ENCODE measurements at places on chromosomes 1 and 21. TPM values are rescaled to one million over a fixed set of nuclear protein-coding genes. Genes with fewer than 3 reads are reported as not detected.

KCNH1 gene
- 0.85 TPM for total RNA-seq

IGSF21 gene
- total RNA-seq: 0.85 TPM

CAPN9 gene
- 0.19 TPM for total RNA-seq

RCAN1 gene
- total RNA-seq: 37.9 TPM

MANEAL gene
- 1.5 TPM for total RNA-seq

KRTAP21-1 gene
- total RNA-seq: not detected

OR2T29 gene
- total RNA-seq: not detected

FCRL6 gene
- total RNA-seq: 0.33 TPM

LDLRAD1 gene
- not detected for total RNA-seq

GRCh38 chr1:27314169-27314568 is 7.8 kb upstream of the TMEM222 start:
- DNase-seq: no peak

- no peak for DNase-seq
Measured at GRCh38 chr1:175783126-175783722, 39.8 kb upstream of the TNR start.

DNA sequence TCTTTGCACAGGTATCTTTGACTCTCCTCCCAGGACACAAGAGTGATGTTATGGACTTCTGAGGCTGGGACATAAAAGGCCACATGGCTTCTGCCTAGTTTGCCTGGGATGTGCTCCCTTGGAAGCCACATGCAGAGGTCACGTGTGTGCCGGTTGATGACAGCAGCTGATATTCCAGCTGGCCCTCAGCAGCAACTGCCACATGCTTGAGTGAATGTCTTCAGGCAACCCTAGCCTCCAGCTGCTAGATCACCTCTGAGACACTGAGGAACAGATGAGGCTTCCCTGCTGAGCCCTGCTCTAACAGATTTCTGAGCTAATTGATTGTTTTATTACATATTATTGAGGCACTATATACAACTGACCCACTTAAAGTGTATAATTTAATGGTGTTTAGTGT is 11.6 kb upstream of the AKR7A3 start:
- DNase-seq: no peak

DNA sequence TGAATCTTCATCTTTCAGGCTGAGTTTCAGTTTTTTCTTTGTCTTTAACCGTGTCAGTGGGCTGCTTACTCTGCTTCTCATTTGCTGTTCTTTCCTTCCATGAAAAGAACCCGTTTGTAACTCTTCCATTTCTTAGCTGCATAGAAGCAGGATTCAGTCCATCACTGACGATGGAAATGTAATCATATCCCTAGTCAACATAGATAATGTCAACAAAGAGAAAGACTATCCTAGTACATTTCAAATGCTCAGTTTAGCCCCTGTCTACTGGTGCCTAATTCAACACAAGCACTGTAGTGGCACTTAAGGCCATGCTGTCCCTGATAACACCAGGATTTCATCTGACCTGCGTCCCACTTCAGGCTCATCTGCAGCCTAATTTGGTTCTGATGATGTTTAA is 376 bp downstream of the GBP1 start:
- DNase-seq: no peak

DNA sequence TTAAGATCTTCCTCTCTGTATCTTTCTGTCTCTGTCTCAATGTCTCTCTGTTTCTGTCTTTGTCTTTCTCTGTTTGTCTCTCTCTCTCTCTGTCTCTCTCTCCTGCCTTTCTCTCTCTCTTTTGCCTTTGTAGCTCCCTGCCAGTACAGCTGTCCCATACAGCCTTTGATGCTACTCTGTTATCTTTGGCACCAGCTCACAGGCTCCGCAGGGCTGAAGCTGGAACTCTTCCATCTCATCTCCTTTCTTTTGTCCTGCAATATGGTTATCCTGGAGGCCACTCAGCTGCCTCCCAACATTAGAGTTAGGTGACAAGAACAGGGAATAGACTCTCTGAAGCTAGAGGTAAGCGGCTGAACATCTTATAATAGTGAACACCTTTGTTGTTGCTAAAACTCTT is 354.3 kb upstream of the NEGR1 start:
- DNase-seq: no peak

- no peak for DNase-seq
Measured at GRCh38 chr1:16386454-16387113, 19.5 kb downstream of the SZRD1 start.

GRCh38 chr1:204990059-204990664 is 52.9 kb upstream of the CNTN2 start:
- DNase-seq: no peak

DNA sequence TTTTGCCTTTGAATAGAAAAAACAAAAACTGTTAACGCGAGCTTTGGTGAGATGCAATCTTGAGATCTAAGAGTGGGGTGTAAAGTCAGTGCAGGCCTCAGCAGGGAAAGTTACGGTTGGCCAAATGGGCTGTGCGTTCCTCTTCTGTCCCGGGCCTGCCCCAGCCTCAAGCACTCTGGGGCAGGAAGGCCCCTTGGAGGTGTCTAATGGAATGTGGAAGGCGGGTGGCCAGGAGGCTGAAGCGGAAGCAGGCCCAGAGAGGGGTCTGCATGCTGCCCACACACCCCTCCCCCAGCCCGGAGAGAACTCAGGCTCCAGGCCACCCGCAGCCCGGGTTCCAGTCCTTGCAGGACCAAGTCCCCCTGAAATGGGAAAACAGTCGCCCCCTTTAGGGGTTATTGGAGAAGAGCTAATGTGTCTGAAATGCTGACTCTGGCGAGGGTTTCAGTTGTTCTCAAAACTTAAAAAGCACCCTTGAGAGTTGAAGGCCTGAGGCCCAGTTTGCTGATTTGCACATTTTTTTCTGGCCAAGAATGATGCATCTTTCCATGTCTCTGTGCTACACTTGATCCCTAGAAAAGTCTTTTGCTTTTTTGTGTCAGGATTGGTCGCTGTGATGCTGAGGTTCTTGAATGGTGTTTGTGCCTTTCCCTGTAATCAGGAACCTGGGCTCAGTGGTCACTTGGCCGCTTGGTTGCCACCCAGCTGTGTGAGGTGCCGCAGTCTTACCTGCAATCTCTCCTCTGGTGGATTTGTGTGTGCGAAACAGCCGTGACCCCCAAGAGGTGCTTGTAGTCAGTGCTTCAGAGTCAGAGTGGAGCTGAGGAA is 2.0 kb downstream of the COL18A1 start:
- no peak for DNase-seq

DNA sequence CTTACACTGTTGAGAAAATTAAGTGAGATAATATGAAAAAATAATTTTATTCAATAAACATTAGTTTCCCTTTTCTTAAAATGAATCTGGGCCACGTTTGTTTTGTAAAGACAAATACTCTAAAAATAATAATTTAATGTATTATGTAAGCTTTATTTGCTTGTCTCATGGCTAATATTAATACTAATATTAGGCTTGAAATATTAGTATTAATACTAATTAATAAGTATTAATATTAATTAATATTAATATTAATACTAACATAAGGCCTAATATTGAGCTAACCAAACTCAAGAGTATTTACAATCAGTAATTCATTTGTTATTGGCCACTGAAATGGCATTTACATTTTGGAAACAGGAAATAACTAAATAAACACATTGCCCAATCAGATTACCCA is 280.1 kb upstream of the ESRRG start:
- DNase-seq: no peak

DNA sequence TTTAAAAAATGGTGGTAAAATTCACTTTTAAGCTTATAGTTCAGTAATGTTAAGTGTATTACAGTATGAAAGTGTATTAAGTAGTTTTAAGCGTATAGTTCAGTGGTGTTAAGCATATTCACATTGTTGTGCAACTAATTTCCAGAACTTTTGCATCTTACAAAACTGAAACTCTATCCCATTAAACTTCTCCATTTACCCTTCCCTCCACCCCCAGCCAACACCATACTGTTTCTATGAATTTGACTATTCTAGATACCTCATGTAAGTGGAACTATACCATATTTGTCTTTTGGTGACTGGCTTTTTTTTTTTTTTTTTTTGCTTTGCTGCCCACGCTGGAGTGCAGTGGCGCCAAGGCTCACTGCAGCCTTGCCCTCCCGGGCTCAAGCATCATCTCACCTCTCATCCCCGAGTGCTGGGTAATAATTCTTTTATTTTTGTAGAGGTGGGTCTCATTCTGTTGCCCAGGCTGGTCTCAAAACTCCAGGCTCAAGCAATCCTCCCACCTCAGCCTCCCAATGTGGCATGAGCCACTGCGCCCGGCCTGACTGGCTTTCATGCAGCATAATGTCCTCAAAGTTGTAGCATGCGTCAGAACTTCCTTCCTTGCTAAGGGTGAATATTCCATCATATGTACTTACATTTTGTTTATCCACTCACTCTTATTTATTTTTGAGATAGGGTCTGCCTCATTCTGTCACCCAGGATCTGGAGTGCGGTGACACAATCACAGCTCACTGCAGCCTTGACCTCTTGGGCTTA is 45.1 kb upstream of the BMP8B start:
- DNase-seq: no peak

DNA sequence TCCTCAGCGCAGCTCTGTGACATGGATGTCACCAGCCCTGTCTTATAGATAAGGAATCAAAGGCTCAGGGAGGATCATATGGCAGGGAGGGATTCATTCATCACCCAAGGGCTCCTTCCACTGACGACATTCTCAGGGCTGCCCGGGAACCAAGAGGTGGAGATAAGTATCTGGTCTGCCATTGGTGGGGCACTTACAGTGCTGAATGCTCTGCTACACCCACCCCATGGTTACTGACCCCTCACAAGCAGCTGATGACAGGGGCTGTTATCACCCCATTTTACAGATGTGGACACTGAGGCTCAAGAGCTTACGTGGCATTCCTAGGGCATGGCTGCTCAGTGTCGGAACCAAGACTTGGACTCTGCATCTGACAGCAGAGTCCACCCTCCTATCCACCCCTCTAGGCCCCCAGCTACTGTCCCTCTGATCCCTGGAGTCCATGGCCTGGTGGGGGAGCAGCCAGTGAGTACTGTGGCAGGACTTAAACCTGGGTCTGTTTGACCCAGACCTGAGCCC is 155.1 kb downstream of the PTPRU start:
- DNase-seq: no peak

- DNase-seq: no peak
Measured at GRCh38 chr21:40985370-40985769, 138.4 kb upstream of the DSCAM start.

DNA sequence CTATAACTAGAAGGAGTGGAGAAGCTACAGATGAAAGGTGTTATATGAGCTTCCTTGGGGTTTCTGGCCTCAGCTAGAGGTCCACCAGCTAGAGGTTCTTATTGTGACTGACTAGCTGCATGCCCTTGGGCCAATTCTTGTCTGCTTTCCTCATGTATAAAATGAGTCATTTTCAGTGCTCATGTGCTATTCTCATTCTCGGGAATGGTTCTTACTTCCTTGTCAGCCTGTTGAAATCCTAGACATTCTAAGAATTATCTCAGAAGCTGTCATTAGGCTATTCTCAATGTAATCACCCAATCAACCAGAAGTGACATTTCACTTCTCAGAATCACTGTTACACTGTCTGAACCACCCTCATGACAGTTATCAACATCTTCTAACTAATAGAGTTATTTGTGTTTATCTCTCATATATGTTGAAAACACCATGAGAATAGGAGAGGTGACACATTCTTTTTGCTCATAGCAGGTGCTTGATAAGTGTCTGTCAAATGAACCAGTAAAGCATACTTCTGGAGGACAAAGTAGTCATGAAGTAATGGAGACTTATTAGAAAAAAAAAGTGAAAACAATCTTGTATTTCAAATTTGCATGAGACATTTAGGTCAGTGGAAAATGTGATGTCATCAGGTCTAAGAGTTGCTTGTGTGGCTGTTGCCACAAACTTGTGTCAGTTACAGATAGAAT is 122.8 kb upstream of the IVNS1ABP start:
- DNase-seq: peak; percentile 8

DNA sequence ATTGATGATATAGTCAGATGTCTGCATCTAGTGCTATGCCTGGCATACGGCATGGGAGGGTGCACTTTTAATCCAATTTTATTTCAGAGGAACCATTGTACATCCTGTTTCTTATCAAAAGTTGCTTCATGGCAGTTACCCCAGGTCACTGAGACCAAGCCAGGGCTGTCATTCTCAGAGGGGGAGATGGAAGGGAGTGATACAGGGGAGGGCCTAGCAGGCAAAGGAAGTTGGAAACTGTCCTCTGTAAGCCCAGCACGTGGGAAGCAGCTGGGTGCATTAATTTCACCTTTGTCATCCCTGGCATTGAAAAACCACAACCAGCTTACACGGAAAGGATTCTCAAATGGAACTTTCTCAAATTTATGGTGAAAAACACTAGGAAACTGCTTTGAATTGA is 458.7 kb upstream of the ADAMTS5 start:
- no peak for DNase-seq

DNA sequence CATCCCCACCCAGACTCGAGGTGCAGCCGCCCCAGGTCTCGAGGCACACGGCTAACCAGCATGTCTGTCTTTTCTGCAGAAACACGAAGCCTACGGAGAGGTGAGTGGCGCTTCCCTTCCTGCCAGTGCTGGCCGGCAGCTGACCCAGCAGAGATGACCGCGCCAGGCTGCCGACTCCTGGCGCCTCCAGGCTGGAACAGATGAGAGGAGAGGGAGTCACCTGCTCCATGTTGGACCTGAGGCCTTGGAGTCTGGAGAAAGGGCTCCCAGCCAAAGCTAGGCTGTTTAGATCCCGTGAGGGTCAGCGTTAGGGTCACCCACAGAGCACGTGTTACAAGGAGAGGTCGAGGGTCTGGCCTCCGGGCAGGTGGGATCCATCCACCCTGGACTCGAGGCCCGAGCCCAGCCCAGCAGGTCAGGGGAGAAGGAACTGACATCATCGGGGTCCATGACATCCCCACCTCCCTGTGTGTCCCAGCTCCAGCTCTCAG is 14.9 kb downstream of the COL6A2 start:
- no peak for DNase-seq

- DNase-seq: no peak
Measured at GRCh38 chr1:11383553-11384169, 95.3 kb upstream of the DISP3 start.

- DNase-seq: no peak
Measured at GRCh38 chr21:42264245-42265195, 45.6 kb downstream of the ABCG1 start.

GRCh38 chr1:234656944-234657654 is 47.1 kb upstream of the IRF2BP2 start:
- DNase-seq: no peak

- no peak for DNase-seq
Measured at GRCh38 chr21:32748529-32748928, 20.7 kb upstream of the SYNJ1 start.

GRCh38 chr1:50421768-50422674 is 1.2 kb downstream of the DMRTA2 start:
- no peak for DNase-seq

DNA sequence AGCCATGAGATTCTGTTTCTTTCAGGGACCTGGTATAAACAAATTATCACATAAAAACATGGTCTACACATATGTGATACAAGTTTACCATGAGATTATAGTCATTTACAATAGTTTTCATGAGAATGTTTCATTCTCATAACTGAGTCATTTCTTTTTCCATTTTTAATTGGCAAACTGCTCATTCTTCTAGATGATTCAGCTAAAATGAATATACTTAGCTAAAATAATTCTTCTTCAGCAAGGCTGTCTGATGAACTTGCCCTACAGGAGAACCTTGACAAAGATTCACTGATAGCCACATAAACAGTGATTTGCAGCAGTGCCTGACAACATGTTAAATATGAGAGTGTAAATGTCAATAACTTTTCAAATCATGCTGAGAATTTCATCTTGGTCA is 253.2 kb downstream of the FMN2 start:
- DNase-seq: no peak

GRCh38 chr1:176989023-176989422 is 175.5 kb downstream of the ASTN1 start:
- no peak for DNase-seq

GRCh38 chr1:37305108-37305507 is 169.3 kb upstream of the ZC3H12A start:
- DNase-seq: no peak

Measured in thymus (tissue), 14 donors.